ENCODE measurements at places on chromosomes 2 and 18. TPM values are rescaled to one million over a fixed set of nuclear protein-coding genes. Genes with fewer than 3 reads are reported as not detected.

DNA sequence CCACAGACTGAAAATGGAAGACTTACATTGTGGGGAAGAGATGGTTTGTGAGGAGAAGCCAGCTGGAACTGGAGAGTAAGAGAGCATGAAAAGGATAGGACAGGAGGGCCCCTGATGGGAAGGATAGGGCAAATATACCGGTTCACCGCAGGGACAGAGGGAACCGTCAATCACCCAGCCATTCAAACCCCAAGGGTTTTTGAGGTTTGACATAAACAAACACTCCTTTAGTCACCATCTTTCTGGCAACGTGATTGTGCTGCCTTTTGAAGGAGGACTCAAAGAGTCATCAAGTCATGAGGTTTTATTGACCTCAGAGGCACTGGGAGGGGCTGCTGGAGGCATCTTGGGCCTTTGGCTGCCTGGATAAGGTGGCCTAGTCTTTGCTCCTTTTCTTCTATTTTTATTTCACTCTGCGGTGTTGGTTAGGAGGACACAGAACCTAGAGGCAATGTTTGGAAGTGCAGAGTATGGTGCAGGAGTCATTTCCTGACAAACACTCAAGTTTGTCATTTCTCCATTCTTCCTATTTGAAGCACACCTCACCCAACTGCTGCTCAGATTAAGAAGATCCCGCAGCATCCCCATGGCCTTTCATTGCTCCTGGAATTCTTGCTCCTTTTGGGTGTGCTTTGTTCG lies 487.3 kb upstream of the SPRED2 start:
- H3K27ac ChIP-seq: no peak overlapping the region

GRCh38 chr2:198004921-198005829 lies 200.8 kb downstream of the PLCL1 start:
- H3K36me3 ChIP-seq: no peaks in the 10 kb centered on the region
- H3K27ac ChIP-seq: no peak overlapping the region
- no peak for DNase-seq
- H3K4me1 ChIP-seq: no peaks in the 10 kb centered on the region

MRPL30 gene
- 51.4 TPM for total RNA-seq

TRIB2 gene
- total RNA-seq: 36.2 TPM

GCA gene
- total RNA-seq: 31.0 TPM

DNA sequence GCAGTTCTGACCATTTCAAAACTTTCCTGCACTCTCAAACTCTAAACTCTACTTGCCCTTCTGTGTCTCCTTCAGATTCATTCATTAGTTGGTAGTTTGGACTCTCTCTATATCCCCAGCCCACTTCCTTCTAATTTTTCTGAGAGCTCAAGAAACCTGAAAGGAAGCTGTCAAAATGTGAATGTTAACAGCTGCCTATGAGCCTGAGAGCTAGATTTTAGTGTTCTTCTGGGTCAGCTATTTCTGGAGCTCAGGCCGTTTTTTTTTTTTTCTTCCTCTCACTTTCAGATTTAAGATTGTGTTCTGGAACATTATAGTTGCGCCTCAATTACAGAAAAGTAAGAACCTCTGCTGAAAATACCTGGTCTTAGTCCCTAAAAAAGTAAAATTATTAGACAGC lies 73.1 kb downstream of the RTN4 start:
- peaks cover 32% of the 10 kb centered on the region for H3K36me3 ChIP-seq
- peaks cover 3% of the 10 kb centered on the region for H3K4me1 ChIP-seq
- H3K27ac ChIP-seq: no peak overlapping the region
- H3K4me3 ChIP-seq: no peak overlapping the region
- DNase-seq: no peak
- no peaks in the 10 kb centered on the region for H3K27me3 ChIP-seq

DNA sequence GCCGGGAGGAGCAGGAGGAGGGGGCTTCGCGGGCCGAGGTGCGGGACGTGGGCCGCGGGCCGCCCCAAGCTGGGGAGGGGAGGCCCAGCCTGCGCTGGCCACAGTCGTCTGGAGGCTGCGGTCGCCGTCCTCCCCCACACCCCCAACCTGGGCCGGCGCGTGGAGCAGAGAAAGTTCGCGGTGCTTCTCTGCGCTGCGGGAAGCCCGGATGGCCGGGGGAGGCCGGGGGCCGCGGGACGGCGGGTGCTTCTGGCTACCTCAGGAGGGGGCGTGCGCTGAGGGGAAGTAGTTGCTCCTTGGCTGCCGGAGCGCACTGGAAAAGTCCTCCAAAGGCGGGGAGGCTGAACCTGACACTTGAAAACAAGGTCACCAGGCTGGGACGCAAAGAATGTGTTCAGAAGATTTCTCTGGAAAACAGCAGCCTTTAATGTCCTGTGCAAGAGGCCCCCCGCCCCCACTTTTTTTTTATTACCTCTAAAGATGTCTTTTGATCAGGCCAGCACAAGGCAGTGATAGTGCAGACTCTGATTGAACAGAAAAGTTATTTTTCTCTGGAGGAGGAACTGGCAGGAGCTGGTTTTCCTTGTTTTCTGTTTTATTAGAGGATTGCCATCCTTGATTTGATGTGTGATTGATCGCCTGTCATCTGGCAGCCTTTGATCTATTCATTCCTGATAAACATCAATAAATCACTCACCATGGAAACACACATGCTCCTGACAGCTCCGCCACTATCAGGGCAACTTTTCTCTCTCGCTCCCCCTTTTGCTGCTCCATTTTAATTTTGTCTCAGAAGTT lies 1.6 kb downstream of the TSHZ1 start:
- peaks cover 34% of the 10 kb centered on the region for H3K27me3 ChIP-seq
- H3K36me3 ChIP-seq: no peaks in the 10 kb centered on the region
- peak overlapping the region; percentile 60 for H3K4me3 ChIP-seq
- peak; percentile 69 for DNase-seq

PLCD4 gene
- total RNA-seq: 0.42 TPM

DNA sequence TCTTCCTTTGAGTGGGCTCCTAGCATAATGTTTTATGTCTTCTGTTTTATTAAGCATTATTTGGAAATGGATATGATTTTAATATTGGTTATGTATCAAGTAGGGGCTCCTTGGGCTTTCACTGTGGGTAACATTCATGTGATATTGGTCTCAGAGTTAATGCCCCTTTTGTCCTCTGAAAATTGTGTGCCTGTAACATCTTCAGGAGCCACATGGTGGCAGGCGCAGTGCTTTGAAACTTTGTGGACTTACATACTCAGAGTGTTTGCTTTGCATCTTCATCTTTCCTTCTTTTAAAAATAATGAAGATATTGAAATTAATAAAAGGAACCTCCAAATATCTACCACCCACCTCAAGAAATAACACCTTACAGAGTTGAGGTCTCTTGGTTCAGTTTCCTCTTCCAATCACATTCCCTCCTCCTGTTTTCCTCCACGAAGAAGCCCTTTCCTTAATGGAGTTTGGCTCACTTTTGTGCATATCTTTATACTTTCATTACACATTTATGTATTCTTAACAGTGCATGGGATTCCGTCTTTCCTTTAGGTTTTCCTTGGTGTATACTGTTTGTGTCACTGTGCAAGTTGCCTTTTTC lies 73.5 kb downstream of the LIMS1 start:
- no peaks in the 10 kb centered on the region for H3K4me1 ChIP-seq
- no peak for DNase-seq
- H3K27me3 ChIP-seq: no peaks in the 10 kb centered on the region
- H3K27ac ChIP-seq: no peak overlapping the region
- H3K36me3 ChIP-seq: no peaks in the 10 kb centered on the region
- H3K4me3 ChIP-seq: no peak overlapping the region

DNA sequence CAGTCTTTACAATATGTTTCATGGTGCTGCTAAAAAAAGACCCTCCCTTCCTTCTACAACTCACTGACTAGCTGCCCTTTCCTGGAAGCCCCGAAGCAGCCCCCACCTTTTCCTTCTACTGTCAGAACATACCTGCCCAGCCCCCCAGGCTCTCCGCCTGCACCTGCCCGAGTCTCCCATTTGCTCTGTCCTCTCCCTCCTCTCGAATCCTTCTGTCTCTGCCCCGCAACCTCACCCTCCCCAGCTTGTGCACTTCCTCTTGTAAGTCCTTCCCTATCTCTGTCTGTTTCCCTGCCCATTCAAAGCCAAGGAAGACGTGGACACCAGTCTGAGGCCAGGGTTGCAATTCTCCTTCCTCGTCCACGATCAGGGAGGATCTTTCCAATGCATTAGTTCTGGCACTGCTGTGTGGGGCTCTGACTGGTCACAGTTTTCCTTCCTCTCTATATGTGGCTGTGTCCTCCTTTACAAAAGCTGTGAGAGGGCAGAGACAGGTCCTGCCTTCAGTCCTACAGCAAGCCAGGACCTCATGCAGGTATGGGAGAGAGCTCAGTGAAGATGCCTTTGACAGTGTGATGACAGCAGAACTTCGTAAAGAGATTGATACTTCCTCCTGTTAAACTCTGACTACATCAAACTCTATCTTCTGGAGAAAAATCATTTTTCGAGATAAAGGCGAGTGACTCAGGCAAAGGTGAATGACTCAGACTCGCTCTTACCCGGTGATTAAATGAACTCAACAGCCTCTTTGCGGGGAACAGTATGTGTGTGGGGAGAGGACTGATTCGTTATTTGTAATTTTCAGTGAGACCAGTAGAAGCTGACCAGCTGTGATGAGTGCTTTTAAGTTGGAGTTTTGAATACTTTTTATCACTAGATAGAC lies 14.2 kb downstream of the TNFRSF11A start:
- peak overlapping the region; percentile 39 for H3K27ac ChIP-seq
- peaks cover 5% of the 10 kb centered on the region for H3K4me1 ChIP-seq
- H3K36me3 ChIP-seq: no peaks in the 10 kb centered on the region
- H3K4me3 ChIP-seq: peak overlapping the region; percentile 28

DNA sequence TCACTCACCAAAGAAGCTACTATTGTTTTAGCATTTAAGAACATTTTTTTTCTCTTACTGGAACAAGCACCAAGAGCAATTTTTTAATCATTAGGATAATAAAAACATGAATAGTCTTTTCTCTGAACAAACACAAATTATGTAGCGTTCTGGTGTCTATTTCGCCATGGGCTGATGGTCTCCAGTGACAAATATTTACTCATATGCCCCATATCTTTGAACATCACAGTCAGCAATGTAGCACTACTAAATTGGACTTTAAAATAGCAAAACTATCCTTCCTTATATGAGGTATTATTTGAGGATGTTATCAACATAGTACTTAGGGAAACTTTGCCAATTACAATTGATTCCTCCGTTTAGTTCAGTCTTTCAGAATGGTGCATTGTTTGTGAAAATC lies 1326.0 kb upstream of the ZEB2 start:
- no peak for DNase-seq
- H3K36me3 ChIP-seq: no peaks in the 10 kb centered on the region
- H3K27ac ChIP-seq: no peak overlapping the region
- no peaks in the 10 kb centered on the region for H3K27me3 ChIP-seq
- H3K4me1 ChIP-seq: no peaks in the 10 kb centered on the region
- H3K4me3 ChIP-seq: no peak overlapping the region

DNA sequence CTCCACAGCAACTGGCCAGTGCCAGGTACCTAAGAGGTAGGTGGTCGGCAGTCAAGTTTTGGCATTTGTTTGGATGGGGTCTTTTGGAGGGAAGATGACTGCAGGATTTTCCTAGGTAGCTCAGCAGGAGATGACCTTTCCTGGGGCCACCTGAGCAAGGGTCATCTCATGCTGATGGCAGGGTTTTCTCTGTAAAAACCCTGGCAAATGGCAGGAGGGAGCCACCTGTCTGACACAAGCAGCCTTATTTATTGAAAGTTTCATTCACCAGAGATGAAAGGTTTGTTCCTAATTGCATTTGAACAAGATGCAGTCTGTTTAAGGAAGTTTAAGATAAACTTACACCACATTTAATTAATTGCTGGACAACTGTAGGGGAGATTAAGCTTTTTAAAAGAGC lies 31.6 kb upstream of the ACAA2 start:
- H3K4me3 ChIP-seq: no peak overlapping the region
- H3K27ac ChIP-seq: no peak overlapping the region
- peaks cover 3% of the 10 kb centered on the region for H3K4me1 ChIP-seq
- no peak for DNase-seq

CYP26B1 gene
- total RNA-seq: 0.22 TPM

GRCh38 chr2:108982259-108982679 lies 6.8 kb downstream of the EDAR start:
- H3K27ac ChIP-seq: no peak overlapping the region
- no peak overlapping the region for H3K4me3 ChIP-seq
- no peaks in the 10 kb centered on the region for H3K36me3 ChIP-seq
- H3K27me3 ChIP-seq: no peaks in the 10 kb centered on the region
- DNase-seq: no peak

GRCh38 chr18:28757466-28758008 lies 580.6 kb upstream of the CDH2 start:
- no peak overlapping the region for H3K4me3 ChIP-seq
- no peak for DNase-seq
- no peaks in the 10 kb centered on the region for H3K4me1 ChIP-seq
- no peaks in the 10 kb centered on the region for H3K27me3 ChIP-seq
- no peaks in the 10 kb centered on the region for H3K36me3 ChIP-seq
- H3K27ac ChIP-seq: no peak overlapping the region

DNA sequence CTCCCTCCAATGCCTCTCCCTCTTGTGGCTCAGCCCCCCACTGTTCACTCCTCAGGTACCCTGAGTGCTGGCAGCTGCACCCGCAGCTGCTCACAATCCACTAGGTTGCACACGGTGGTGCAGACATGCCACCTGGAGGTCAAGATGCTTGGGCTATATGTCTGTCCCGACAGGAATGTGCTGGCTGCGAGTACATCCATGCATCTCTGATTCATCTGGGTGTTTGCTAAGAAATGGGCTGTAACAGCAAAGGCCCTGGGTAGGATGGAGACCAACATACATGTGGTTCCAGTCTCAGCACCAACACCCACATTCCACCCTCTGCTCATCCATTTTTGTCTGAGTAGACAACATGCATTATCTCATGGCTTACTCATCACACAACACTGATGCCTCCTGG lies 31.3 kb downstream of the ANKMY1 start:
- no peaks in the 10 kb centered on the region for H3K4me1 ChIP-seq
- H3K27me3 ChIP-seq: no peaks in the 10 kb centered on the region
- no peak overlapping the region for H3K4me3 ChIP-seq
- H3K36me3 ChIP-seq: peaks cover 84% of the 10 kb centered on the region

ALLC gene
- total RNA-seq: not detected

ARHGEF4 gene
- total RNA-seq: 12.6 TPM

RIT2 gene
- 1.3 TPM for total RNA-seq

DNA sequence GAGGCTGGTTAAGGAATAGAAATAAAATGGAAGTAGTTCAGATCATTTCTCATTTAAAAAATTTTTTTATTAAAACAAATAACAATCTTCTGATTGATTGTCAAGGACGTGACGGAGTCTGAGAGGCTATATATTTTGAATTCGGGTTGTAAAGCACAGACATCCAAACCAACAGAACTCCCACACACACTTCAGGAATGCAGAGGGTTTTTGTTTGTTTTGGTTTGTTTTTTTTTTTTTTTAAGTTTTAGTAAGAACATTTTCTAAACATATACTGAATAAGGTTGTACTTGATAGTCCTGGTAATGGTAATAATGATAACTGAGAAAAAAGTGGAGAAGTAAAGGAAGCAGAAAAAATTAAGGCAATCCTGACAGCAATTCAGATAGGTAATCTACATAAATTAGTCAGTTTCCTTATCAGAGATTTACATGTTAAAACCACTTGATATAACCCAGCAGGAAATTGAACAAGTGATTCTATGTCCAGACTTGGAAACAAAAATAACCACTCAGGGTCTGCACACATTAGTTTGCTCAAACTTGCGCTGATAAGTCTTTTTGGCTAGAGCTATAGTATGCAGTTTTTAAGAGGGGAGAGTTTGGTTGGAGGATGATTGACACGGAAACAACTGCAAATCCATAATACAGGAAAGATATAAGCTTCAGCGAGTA lies 51.5 kb upstream of the CTAGE1 start:
- H3K27me3 ChIP-seq: no peaks in the 10 kb centered on the region
- no peaks in the 10 kb centered on the region for H3K4me1 ChIP-seq
- H3K36me3 ChIP-seq: no peaks in the 10 kb centered on the region
- no peak overlapping the region for H3K27ac ChIP-seq
- H3K4me3 ChIP-seq: no peak overlapping the region
- no peak for DNase-seq

All from H9 (cell line).